ENCODE measurements at places on chromosomes 3 and 15.

- DNase-seq: no peak
Measured at GRCh38 chr15:85800478-85801123, 5.9 kb upstream of the KLHL25 start.

- no peak for DNase-seq
Measured at GRCh38 chr3:124144035-124144814, 152.3 kb upstream of the ROPN1 start.

- no peak for DNase-seq
Measured at GRCh38 chr3:158104431-158104921, 1.7 kb downstream of the SHOX2 start.

- DNase-seq: no peak
Measured at GRCh38 chr3:31532587-31533168, at the start of gene STT3B. Gene STT3B, plus strand, starts transcription at chr3:31532925. Its CDS starts 74 bp downstream, at chr3:31532999.

- peak; percentile 84 for DNase-seq
Measured at GRCh38 chr3:51967384-51968169, at the start of gene PCBP4. Gene PCBP4, minus strand, starts transcription at chr3:51967454. Its CDS starts 6,214 bp downstream, at chr3:51961240.

- no peak for DNase-seq
Measured at GRCh38 chr15:99416191-99417188, 149.3 kb upstream of the MEF2A start.

- no peak for DNase-seq
Measured at GRCh38 chr3:162370141-162370540, 873.5 kb downstream of the OTOL1 start.

DNA sequence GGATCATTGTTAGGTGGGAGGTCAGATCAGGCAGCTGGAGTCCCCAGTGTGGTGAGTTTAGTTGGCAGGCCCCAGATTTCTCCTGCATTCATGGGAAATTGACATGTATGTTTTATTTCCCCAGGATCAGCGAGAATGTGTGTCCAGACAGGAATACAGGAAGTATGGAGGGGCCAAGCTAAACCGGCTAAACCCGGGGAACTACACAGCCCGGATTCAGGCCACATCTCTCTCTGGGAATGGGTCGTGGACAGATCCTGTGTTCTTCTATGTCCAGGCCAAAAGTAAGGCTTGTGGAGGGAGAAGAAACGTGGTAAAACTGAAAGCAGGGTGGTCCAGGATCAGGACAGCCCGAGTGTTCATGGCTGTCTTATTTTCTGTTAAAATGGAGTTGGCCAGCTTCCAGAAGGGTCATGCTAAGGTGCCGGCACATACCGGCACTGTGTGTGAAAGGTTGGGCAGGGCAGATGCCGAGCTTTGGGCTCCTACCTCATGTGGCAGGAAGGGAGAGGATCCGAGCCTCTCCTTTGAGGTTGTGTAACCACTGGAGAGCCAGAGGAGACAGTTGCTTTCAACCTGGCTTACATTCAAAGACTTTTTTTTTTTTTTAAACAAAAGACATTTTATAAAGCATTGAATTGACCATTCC is 83.1 kb downstream of the PGPEP1L start:
- no peak for DNase-seq

DNA sequence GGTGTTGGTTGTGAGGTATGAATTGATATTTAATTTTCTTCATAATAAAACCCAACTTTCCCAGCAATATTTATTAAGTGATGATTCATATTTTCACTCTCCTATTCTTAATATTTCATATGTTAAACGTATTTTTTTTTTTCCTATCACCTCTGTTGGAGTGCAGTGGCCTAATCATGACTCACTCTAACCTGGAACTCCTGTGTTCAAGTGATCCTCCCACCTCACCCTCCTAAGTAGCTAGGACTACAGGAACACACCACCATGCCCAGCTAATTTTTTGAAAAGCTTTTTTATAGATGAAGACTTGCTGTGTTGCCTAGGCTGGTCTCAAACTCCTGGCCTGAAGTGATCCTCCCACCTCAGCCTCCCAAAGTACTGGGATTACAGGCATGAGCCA is 8.6 kb downstream of the PARP15 start:
- DNase-seq: no peak

DNA sequence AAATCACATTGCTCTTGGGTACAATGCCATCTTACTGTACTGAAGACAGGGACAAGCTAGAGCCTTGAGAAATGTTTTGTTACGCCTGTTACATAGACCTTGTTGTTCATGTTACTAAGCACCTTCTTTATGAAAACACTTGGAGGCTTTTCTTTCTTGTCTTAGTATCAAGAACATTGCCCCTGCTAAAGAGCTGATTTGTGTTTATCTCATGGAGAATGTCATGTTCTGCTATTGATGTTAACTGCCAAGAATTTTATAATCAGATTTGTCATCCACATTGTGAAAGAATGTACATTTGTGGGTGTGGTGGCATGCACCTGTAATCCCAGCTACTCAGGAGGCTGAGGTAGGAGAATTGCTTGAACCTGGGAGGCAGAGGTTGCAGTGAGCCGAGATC is 431.3 kb upstream of the MDFIC2 start:
- DNase-seq: no peak

DNA sequence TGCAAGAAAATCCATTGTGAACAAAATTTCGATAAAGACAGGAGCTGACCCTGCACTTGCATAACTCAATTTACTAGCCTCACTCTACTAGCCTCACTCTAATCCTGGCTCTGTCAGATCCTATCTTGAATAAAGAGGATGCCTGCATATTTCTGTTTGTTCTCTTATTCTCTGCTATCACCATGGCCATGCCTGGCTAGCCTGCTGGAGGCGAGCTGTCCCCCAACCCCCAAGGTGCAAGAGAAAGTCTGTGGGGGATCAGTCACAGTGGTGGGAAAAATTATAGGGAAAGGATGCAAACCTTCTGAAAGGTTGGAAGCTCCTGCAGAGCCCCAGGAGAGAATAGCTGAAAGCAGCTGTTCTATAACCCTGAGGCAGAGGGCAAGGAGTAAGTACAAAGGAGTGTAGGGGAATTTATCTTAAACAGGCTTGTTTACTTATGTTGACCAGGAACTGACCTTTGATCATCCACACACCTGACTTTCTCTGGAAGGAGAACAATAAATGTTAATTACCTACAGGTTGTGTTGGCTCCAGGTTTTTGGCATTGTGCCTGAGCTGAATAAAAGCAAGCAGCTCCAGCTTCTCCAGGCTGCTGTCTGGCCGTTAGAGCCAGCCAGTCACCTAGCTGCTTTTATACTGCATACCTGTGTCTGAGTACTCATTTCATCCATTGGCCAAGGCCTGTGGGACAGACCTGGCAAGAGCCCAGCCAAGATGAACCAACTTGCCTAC is 137.7 kb upstream of the RASGRP1 start:
- DNase-seq: no peak

- DNase-seq: no peak
Measured at GRCh38 chr3:110932567-110932966, 139.0 kb upstream of the NECTIN3 start.

- no peak for DNase-seq
Measured at GRCh38 chr3:11569156-11569741, 74.5 kb downstream of the VGLL4 start.

- DNase-seq: no peak
Measured at GRCh38 chr15:56736308-56736707, 3.0 kb upstream of the ZNF280D start.

- no peak for DNase-seq
Measured at GRCh38 chr3:182115328-182116015, 403.7 kb downstream of the SOX2 start.

DNA sequence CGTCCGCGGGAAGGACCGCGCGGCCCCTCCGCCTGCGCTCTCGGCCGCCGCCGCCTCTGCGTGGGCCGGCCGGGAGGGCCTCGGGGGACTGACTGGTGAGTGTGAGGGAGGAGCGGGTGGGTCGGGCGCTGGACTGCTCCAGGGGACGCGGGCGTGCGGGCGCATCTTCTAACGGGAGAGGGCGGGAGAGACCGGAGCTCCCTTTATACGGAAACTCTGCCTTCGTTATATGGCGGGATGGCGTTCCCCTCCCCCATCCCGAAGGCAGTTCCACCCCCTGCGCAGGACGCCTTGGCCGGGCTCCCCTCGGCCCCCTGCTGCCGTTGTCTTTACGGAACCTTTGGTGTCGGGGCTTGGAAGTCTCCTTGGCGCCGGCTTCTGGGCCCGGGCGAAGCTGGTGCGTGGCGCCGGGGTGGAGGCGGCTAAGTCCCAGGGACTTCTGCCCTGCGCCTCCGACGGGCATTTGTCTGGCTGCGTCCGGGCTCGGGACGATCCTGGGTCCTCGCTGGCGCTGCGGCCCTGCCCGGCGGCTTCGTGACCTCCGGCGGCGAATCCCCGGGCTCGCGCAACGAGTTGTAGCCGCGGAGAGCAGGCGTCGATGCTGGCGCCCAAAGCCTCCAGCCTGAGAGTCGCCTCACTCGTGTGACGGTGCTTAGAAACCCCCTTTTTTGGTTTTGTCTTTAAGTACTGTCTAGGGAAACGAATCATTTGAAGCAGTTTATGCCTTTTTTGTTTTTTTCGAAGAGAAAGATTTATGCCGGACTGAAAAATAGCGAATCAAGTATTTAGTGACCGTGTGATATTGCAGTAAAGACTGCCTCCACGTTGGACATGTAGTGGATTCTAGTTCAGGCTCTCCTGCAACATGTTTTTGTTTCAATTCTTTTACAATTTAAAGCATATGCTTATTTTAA is 623 bp downstream of the ZNF639 start:
- DNase-seq: peak; percentile 84

DNA sequence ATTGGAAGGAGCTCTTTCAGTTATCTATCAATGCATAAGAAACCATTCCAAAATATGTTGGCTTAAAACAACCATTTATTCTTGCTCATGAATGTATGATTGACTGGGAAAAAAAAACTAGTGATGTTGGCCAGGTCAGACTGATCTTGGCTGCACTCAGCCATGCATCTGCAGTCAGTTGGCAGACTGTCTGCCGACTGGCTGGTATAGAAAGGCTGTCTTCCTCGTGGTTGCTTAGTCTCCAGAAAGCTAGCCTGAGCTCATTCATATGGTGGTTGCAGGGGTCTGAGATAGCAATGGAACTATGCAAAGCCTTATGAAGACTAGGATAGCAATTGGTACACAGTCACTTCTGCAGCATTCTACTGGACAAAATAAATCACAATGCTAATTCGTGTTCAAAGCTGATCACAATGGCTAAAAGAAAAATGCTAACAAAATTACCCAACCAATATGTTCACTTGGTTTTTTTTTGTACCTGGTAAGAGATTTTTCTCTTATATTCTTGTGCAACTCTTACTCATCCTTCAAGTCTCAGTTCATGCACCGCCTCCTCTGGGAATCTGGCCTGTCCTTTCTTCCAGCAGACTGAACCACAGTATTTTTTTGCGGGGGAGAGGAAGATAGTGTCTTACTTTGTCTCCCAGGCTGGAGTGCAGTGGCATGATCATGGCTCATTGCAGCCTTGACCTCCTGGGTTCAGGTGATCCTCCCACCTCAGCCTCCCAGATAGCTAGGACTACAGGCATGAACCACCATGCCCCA is 126.8 kb downstream of the KCNAB1 start:
- DNase-seq: no peak

DNA sequence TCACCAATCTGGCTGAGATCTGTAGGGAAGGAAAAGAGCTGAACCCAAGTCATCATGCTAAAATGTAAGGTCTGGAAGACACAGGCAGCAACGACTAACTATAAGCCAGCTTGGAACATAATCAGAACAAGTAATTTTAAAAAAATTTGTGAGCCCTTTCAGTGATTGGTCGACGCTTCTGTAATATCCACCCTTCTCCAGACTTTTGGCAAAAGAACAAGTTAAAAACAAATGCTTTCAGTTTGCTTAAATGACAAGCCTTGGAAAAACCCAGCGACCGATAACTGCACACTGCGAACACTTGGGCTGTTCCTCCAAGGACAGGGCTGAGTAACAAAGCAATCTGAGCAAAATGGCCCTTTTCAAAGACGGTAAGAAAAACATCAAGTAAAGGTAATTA is 49.6 kb downstream of the PCSK6 start:
- DNase-seq: no peak

DNA sequence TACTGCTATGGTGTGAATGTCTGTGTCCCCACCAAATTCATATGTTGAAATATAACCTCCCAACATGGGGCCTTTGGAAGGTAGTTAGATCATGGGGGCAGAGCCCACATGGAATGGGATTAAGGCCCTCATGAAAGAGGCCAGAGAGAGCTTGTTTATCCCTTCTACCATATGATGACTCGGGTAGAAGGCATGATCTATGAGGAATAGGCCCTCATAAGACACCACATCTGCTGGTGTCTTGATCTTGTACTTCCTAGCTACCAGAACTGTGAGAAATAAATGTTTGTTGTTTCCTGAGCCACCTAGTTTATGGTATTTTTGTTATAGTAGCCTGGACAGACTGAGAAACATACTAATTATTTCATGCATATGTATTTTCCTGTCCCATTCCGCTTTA is 51.9 kb downstream of the WWTR1 start:
- DNase-seq: no peak

- no peak for DNase-seq
Measured at GRCh38 chr15:67177752-67178151, 76.7 kb downstream of the AAGAB start.

DNA sequence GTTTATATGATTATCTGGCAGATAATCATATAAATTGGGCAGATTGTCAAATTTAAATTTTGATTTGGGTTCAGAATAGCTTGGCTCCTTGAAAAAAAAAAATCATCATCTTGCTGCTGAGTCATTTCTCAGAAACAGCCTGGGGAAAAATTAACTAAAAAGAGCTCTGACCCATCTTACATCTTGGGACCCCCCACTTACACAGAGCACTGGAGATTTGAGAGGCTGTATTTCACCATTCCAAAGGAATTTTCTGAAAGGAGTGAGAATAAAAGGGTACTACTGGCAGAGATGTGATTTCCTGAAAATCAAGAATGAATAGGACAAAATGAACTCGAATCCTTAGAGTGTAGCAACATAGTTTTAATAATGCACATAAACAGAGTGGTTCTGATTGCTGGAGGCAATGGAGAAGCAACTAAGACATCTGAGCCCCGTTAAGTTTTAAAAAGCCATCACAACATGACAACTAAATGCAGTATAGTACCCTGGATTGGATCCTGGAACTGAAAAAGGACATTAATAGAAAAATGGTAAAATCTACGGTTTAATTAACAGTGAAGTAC is 97.5 kb downstream of the RFTN1 start:
- DNase-seq: no peak

DNA sequence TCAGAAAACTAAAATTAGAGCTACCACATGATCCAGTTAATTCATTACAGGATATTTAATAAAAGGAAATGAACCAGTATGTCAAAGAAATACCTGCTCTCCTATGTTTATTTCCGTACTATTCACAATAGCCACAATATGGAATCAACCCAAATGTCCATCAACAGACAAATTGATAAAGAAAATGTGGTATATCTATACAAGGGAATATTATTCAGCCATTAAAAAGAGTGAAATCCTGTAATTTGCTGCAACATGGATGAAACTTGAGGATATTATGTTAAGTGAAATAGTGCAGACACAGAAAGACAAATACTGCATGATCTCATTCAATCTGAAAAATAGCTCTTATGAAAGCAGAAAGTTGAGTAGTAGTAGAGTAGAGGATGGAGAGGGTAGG is 33.7 kb upstream of the ALCAM start:
- no peak for DNase-seq

DNA sequence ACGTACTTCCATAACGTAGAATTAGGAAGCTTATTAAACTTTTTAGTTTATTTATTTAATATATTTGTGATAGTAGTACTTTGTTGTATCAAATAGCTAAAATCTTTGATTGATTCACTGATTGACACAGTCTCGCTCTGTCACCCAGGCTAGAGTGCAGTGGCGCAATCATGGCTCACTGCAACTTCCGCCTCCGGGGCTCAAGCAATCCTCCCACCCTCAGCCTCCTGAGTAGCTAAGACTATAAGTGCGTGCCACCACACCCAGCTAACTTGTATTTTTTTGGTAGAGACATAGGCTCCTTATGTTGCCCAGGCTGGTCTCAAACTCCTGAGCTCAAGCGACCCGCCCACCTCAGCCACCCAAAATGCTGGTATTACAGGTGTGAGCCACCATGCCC is 5.7 kb downstream of the APH1B start:
- DNase-seq: no peak
